ENCODE measurements at places on chromosomes 4 and X.

DNA sequence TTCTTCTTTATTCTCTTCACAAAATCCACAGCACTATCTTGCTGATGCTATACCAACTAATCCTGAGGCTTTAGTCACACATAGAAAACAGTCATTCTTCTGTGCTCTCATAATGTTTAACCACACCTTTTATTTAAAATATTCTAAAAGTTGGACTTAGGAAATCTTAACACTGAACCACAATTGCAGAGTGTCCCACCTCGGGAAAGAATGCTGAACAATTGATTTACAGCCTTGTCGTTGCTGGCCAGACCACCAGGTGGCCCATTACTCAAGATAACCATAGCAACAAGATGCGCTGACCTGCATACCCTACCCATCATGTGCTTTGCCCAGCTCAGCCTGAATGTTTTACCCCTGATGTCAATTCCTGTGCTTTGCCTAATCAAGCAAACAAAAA, 100.8 kb downstream of the ARSJ start:
- no peak for DNase-seq

GRCh38 chr4:154807042-154807630, 26.1 kb downstream of the RBM46 start:
- DNase-seq, result peak; percentile 28

DNA sequence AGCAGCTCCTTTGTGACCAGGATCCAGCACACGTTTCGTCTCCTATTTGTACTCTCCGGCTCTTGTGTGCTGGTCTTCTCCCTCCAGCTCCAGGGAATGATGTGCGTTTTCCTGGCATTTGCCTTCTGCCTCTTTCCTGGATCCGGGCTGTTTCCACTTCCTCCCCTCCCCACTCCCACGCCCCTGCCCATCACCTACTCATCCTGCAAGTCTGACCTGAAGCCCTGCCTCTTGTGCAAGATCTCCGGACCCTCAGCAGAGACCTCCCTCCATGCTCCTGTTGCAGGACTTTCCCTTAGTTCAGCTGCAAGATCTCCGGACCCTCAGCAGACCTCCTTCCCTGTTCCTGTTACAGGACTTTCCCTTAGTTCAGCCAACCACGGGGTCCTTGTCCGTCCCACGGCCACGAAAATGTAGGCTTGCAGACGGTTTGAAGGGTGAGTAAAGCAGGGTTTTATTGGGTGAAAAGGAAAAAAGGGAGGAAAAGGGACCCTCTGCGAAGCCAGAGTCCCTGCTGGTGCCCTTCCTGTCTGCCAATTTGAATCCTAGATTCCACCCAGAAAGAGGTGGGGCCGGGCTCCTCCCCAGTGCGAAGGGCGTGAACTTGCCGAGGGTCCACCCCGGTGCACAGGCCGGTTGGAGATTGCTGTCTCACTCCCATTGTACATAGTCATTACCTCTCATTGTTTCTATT, 74.4 kb upstream of the IRF2 start:
- no peak for DNase-seq

DNA sequence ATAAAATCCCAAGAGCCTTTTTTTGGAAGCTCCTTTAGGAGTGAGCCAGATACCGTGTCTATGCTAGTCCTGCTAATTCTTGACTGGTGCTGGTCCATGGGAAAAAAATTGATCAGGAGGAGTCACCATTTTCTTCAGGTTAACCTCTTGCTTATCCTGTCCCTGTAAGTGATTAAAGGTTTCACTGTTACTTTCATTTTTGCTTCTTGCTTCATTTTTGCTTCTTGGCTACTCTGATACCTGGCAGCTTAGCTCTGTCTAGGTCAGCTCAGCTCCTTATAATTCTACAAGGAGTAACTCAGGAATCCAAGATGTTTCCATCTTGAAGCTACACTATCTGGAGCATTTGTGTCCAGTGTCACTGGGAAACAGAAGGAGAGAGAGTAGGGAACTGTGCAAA, 45.7 kb downstream of the AFM start:
- DNase-seq, result no peak

DNA sequence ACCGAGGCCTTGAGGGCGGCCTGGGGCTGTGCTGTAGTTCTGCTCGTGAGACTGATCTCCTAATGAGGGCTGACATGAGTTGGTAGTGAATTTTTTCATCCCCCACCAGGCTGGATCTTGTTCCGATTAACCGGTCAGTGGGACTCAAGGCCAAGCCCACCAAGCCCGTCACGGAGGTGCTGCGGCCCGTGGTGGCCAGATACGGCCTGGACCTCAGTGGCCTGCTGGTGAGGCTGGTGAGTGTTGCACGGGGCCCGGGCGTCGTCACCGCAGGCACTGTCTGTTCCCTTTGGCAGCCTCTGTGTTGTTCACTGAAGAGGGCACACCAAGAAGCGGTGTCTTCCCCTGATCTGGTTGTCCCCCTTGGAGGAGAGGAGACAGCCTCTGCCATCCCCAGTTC, 18.4 kb upstream of the HGFAC start:
- no peak for DNase-seq

GRCh38 chr4:125461676-125462363, 147.1 kb downstream of the FAT4 start:
- no peak for DNase-seq

DNA sequence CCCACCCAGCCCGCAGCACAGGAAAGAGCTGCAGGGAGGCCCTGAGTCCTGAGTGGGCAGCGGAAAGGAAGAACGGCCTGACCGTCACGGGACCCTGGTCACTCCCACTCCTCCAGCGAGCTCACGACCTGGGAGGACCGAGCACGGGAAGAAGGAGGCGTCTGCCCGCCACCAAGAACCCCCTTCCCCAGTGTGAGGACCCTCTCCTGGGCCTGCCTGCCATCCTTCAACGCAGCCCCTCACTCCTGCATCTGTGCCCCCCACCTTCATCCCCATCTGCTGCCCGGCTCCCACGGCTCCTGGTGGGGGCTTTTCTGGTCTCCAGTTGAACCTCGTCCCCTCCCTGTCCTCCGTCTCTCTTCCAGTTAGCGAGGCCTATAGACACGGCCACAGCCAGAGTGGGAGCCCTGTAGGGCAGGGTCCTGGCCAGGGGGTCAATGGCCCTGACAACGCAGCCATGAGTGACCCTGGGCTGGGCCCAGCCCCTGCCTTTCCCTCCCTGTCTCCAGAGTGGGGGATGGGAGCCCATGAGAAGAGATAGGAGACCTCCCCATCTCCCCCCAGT, 41.3 kb upstream of the MXD4 start:
- DNase-seq, result no peak

DNA sequence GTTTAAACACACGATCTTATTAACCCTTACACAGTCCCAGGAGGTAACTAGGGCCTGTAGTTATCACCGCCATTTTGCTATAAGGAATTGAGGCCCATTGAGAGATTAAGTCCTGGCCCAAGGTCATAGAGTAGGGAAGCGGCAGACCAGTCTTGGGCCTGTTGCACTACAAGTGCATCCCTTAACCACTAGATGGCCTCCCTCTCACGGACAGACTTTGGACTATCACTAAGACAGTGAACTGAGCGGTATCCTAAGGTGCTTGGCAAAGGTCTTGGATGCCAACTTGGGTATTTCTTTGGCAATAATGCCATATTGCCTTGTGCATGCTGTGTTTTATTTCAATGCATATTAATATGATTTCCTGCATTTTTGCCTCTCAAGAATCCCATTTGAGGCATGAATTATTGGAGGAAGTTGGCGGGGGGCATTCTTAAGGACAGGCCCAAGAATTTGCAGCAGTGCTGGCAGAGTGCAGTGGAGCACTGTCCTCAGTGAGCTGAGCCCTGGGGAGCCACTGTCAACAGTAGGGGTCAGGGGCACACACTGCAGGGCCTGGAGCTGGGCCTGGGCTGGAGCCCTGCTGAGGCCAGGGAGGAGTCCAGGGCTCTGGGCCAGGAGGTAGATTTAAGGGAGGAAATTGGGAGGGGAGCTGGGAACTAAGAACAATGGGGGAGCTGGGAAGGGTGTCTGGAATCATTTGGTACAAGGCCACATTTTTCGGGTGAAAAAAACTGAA, 147.4 kb downstream of the SMIM20 start:
- peak; percentile 74 for DNase-seq

DNA sequence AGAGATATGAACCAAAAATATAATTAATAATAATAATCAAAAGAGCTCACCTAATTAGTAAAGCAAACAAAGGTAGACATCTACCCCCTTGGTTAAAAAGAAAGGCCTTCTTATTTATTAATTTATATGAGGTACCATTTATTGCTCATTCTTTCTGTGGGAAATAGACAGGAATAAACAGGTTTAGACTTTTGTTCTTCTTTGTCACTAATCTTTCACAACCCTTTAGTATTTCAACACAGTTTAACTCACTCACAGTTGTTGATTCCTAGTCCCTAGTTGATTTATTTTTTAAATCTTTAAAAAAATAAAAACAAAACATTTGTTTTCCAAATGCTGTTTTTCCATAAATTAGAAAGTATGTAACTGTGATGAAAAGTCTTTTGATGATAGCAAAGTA, 5.6 kb downstream of the PPARGC1A start:
- no peak for DNase-seq

DNA sequence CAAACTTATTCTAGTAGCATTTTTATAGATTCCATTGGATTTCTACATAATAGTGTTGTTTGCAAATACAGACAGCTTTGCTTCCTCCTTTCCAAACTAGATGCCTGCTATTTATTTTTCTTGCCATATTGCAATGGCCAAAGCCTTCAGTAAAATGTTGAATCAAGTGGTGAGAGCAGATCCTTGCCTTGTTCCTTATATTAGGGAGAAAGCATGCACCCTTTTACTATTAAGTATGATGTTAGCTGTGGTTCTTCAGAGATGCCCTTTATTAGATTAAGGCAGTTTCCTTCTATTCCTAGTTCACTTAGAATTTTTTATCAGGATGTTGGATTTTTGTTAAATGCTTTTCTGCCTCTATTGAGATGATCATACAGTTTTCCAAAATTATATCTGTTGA, 233.7 kb downstream of the CBR4 start:
- DNase-seq, result no peak

DNA sequence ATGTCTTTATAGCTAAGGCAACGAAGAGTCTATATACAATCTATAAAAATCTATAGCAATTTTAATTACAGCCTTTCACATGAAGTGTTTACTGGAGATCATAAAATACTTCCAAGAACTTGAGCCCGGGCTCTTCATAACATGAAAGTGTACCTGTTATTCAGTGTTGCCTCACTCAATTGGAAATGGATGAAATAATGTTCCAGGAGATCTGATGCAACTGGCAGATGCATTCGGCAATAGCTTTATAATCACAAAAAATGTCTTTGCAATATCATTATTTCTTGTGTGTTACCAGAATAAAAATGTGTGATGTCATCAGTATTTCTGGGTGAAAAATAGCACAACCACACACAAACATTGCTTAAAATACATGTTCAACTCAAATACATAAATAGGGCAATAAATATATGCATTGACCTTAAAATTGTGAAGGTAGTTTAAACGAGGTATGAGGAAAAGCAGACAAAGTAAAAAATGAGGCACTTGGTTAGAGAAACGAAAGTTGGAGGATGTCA, 1266.8 kb upstream of the PCDH7 start:
- no peak for DNase-seq

DNA sequence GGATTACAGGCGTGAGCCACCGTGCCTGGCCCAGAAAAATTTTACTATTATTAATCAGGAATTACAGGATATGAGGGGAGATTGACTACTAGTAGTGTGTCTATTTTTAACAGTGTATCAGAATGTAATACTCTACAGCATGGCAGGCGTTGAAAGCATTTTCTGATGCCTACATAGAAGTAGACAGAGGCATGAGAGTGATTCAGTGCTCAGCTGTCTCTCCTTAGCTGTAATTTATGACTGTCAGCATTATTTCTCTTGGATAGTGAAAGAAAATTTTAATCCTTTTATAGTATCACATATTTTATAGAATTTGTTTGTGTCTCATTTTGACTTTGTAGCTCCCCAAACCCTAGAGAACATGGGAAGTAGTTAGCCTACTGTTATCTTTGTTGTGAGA, 20.7 kb downstream of the ARHGAP24 start:
- no peak for DNase-seq

GRCh38 chr4:110510955-110511544, 35.1 kb downstream of the ENPEP start:
- DNase-seq, result peak; percentile 55

DNA sequence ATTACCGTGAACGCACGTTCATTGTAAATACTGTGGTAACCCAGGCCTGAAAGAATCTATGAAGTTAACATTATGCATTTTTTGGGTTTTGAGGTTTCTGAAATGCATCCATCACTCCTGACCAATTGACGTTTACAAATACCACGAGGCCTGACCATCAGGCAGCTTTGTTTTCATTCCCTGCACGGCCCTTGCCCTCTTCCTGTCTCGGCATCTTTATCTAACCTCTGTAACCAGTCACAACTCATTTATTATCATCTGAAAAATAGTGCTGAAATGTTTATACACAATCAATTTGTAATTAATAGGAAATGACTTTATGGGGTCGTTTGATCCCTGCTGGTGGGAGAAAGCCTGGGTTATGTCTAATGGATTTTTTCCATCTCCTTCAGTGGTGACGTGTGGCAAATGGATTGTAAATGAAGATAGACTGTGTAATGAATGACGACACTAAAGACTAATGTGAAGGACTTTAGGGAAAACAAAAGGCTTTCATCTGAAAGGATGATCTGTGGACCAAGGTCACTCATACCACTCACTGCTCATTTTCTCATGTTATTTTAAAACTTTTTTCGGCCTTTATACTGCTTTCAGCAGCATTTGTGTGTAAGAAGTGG, 102.7 kb upstream of the SORBS2 start:
- DNase-seq, result no peak

- DNase-seq, result no peak
These were observed 9.0 kb downstream of the DOCK11 start for GRCh38 chrX:118504581-118504980.

- no peak for DNase-seq
These were observed 640.7 kb downstream of the BCOR start for GRCh38 chrX:39456894-39457604.

DNA sequence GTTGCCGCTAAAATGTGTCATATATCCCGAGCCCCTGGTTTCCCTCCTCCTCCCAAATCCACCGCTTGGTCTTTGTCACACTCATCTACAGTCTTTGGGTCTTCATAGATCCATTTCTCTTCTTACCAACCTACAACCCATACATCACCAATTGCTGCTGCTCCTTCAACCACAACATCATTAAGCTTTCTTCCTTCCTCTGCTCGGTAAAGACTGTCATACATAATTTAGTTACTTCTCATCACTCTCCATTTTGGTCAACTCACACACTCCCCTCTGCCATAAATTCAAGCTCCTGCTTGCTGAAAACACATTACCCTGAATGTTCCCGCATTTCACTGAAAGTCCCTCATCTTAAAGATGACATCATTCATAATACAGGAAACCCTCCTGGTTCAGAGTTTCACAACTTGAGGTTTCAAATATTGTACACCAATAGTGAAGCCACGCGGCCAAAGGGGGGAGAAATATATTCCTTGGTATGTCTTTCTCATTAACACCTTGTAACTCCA, 1.7 kb upstream of the DCTD start:
- peak; percentile 51 for DNase-seq

DNA sequence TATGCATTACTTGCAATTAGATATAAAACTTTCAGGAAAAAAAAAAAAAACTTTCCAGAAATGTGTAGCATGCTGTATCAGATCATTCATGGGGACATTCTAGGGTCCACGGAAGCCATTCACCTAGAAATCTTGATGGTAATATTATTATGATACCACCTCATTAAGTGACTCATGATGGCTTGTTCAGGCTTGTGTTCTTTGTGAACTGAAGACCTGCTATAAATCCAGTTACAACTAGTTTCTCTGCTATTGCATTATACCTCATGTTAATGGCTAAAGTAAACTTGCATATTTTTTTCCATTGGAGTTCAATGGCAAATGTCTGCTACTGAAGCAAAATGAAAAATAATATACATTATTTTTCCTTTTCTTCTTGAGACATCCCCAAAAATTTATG, 35.3 kb upstream of the PTPN13 start:
- no peak for DNase-seq

GRCh38 chrX:66399273-66399672, 235.2 kb downstream of the HEPH start:
- no peak for DNase-seq

Measured in suppressor macrophage treated with lipopolysaccharide for 1 hour (primary cell).